Panc1 (cell line): ENCODE measurements at places on chromosomes 2 and 18.
A peak's percentile ranks its signal among the peaks of the same experiment; 100 is the strongest.

GRCh38 chr2:164711766-164712138, 90.5 kb upstream of the GRB14 start:
- DNase-seq, result no peak

DNA sequence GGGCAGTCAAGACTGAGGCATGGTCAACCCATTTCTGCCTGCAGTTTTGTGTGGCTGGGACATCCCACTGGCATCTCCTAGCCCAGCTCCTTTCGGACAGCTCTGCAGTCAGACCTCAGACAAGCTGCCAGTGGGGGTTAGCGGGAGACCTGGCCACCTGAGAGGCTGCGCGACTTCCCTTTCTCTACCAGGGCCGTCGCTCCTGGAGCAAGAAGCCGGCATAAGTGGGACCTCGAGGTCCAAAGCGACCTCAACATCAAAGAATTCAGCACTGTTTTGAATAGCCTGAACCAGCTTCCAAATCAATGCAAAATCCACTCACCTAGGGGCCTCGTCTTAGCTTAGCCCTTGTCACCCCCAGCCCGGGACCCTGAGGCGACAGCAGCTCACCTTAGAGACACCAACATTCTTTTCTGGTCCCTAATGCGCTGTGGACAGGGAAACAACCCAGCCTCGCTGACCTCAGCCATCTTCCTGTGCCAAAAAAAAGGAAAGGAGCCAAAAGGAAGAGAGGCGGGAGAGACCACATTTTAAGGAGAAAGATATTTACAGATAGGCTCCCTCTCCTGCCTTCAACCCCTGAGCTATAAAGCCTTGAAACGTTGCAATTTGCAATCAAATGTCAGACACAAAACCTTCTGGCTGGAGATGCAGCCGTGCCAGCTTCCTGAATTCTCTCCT, 81.2 kb downstream of the GFPT1 start:
- DNase-seq, result no peak

GRCh38 chr2:201795607-201796477, 10.5 kb upstream of the CDK15 start:
- peak; percentile 33 for DNase-seq

DNA sequence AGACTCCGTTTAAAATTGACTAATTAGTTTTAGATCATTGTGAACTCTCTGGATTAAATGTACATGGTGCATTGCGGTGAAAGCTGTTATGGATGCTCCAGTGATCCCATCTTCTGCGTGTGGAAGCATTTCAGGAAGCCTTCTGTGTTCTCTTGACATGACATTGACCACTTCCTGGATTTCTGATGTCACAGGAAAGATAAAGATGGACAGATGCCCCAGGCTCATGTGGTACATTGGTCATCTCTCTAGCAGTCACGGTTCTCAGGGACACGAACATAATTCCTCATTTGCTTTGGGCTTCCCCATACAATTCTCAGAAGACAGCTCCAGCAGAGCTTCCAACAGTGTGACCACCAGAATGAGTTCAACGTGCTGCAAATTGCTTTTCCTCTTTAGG, 26.9 kb downstream of the AGAP1 start:
- no peak for DNase-seq

GRCh38 chr18:45539491-45539891, 75.8 kb upstream of the SLC14A2 start:
- no peak for DNase-seq

GRCh38 chr2:179440642-179441251, 176.1 kb upstream of the SESTD1 start:
- DNase-seq, result no peak

DNA sequence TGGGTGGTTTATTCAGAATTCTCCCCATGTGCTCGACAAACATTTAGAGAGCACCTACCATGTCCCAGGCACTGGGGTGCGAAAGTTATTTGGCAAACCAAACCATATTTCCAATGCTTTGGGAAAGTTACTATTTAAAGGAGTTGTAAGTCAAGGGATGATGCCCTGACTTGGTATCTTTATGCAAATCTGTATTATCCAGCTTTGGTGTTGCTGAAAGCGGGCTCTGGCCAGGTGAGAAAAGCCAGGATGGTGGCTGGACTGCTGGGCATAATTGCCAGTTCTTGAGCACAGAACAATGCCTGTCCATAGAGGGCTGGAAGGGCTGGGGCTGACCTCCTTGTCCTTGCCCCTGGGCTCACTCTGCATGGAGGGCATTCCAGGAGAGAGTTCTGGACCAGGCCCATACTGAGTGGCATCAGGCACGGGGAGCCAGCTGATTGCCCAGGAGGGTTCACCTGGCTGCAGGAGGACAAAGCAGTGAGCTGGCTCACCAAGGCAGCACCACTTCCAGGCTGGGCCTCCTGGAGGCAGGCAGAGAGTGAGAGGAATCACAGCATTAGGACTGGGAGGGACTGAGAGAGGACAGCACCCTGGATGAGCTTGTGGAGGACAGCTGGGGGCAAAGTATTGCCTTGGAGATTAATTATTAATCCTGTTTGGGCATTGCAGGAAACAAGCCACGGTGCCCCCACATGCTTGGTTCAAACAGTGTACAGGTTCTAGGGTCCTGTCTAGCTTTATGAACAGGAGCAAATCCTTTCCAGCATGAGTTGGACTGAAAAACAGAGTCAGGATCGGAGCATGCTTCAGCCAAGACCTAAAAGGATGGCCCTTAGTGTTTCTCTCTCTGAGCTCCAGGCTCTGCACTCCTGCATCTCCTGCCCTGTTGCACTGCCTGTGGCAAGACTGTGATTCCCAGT, 7.1 kb downstream of the KHK start:
- no peak for DNase-seq

DNA sequence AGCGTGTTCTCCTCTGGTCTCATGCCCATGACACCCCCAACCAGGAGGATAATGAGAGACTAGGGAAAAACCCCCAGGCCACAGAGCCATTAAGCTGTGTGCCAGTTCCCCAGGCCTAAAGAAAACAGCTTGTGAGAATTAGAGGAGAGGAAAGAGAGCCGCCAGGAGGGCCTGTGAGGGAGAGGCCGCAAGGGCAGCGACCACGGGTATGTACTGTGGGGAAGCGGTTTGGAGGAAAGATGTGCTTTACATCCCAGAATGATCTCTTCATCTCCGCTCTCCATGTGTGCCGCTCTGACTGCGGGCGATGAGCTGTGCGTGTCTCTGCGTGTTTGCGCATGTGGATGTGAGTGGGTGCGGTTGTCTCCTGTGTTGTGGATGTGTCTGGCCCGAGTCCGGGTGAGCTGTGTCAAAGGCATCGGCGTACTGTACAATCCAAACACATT, 82.9 kb downstream of the DYSF start:
- no peak for DNase-seq

- no peak for DNase-seq
Observed at GRCh38 chr2:211503856-211504255, 947.5 kb downstream of the CPS1 start.

GRCh38 chr18:37390687-37391086, 174.9 kb downstream of the CELF4 start:
- no peak for DNase-seq

DNA sequence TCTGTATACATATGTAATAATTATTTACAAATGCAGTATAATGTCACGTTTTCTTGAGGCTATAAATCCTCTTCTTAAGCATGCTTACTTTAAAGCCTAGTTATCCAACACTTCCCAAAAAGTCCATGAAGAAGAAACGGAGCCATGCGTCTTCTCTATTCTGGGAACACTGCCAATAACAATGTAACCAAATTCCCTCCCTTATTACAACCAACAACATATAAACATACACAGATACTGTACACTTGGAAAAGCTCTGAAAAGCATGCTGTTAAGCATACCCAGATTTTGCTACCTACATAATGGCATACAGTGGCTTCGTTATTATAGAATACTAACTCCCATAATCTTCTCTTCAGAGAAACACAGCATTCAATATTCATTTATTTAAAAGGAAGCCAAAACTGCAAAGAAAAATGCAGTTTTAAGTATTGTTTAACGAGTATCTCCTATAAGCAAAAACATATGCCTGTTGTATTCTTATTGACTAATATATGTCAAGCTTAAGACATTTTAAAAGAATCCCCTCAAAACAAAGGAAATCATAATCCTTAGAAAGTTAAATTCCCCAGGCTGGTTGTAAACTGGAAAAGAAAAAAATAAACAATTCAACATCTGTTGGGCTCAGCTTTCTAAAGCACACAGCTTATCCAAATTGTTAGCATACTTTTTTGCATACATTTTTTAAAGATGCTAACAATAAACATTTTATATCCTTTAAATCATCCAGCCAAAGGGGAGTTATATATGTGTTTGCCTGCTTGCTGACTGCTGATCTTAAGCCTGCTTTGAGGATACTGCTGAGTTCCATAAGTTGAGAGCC, 83.4 kb downstream of the SLC25A12 start:
- no peak for DNase-seq

DNA sequence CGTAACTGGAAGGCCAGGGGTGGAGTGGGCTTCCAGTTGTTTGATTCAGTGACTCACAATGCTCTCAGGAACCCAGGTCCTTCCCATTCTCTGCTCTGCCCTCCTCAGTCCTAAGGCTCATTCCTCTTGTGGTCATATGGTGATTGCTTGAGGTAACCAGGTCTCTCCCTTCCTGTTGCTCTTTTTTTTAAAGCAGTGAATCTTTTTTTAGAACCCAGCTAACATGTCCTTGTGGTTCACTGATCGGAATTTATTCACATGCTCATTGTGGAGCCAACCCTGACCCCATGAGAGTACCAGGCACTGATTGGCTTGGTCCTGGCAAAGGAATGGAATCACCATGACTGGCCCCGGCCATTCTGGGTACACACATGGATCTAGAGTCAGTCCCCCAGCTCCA, 7.4 kb downstream of the THNSL2 start:
- no peak for DNase-seq

DNA sequence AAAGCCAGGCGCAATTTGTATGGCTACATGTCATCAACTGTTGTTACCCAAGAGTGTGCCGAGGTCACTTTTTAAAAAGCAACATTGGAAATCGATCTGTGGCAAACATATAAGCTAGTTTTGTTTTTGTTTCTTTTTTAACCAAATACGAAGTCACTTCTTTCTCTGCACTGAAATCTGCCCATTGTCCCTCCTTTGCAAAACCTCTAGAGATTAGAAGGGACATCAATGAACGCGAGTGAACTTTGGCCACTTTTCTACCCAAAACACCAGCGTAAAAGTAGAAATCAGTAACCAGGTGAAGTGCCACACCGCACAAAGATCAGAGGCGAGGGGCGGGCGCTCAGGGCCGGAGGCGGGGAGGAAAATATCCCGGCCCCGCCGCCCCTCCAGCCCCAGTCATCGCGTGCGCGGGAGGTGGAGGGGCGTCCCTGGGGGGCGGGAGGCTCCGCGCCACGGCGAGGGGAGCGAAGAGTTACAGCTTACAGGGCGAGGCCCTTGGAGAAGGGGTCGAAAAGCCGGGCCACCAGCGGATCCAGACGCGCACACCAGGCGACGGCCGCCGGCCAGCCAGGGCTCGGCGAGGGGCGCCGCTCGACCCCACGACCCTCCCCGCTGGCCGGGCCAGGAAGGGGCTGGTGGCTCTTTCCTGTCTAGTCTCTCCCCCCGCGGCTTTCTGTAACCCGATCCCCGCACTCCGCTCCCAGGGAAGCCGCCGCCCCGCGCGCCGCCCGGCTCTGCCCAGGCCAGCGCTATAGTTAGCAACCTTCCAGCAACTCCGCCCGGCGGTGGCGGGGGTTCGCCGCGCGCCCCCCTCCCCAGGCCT, 993 bp downstream of the RBMS1 start:
- DNase-seq, result no peak

GRCh38 chr2:51960841-51961335, 929.0 kb upstream of the NRXN1 start:
- no peak for DNase-seq

GRCh38 chr2:85959826-85960225, 71.0 kb upstream of the ST3GAL5 start:
- no peak for DNase-seq

DNA sequence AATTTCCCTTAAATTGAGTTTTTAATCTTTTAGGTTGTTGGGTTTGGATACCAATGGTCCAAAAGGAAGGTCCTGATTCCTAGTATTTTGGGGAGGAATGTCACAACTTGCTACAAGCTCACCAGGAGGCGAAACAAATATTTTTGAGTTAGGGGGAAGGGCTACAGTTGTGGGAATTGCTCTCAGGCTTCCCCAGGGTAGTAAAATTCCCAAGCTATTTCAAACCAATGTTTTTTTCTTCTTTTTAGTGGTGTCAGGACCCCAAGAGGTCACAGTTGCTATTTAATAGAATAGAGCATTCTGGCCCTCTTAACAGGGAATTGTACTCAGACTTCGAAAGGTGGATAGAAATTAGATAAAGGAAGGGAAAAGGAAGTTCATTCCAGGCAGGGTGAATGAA, 68.5 kb upstream of the ST3GAL5 start:
- no peak for DNase-seq

- DNase-seq, result no peak
Observed at GRCh38 chr2:35873921-35874320, 481.7 kb upstream of the CRIM1 start.

- DNase-seq, result no peak
Observed at GRCh38 chr18:55088000-55088401, 128.7 kb upstream of the CCDC68 start.

- DNase-seq, result no peak
Observed at GRCh38 chr2:80530442-80531064, 226.0 kb upstream of the LRRTM1 start.

DNA sequence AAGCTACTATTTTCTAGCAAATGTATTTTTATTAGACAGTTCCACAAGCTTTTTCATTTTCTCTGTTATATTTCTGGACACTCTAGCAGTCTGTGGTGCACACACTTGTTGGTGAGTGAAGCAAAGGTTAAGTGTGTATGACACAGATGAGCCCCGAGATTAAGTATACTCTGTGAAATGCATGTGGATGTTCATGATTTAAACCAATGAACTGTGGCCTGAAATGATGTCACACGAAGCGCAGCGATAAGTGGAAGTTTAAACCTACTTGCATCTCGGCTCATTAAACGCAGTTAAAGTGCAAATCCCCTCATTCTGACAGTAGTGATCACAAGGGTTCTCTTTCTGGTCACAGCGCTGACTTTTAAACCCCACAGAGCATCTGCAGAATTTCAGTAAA, 1488.8 kb upstream of the NXPH2 start:
- DNase-seq, result no peak

DNA sequence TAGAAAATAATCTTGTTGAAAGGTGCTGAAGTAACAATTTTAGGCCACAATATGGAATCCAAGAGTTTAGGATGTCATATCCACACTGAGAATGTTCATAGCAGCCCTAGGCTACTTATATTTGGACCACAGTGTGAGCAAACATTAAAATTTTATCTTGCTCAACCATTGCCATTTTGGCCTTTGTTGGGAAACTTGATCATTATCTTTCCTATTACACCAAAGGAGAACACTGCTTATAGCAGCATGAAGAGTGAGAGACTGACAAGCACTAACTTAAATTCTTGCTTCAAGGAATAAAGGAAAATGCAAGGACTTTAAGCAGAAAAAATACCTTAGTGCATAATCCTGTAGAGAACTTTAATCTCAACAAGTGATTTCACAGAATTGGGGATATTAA, 86.3 kb upstream of the LRRTM4 start:
- DNase-seq, result no peak

DNA sequence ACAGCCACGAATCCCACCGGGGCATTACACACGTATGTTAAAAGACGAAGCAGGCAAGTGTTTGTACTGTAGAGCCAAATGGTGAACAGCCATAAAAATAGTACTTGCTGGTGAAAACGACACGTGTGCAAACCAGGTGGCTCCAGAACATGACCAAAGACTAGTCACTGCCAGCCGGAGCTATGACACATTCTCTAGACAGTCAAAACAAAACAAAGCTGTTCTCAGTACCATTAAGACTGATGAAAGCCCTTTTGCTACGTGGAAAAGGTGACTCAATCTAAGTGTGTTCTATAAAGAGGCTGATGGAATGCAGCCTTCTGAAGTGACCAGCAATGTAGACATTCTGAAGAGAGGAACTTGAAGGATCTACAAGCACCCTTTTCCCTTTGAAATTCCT, 367.7 kb upstream of the NETO1 start:
- peak; percentile 51 for DNase-seq
